ENCODE measurements at places on chromosomes 12 and 14. TPM values are rescaled to one million over a fixed set of nuclear protein-coding genes. Genes with fewer than 3 reads are reported as not detected.

Gene LALBA
- total RNA-seq = not detected

Gene MAP3K9
- under 0.01 TPM for total RNA-seq

Gene DDN
- under 0.01 TPM for total RNA-seq

Gene TSPAN19
- total RNA-seq = not detected

Gene DNAJC22
- total RNA-seq = 2.6 TPM

Gene PFKM
- total RNA-seq = 54.4 TPM

Gene FAR2
- 5.6 TPM for total RNA-seq

Gene IFNG-AS1
- total RNA-seq = not detected

Gene IRF2BPL
- total RNA-seq = 40.2 TPM

Gene MIA2
- total RNA-seq = 14.5 TPM

Gene FOXN4
- total RNA-seq = not detected

Gene NOVA1
- total RNA-seq = 1.9 TPM

Gene APOF
- not detected for total RNA-seq

Gene HHIPL1
- total RNA-seq = 3.9 TPM

Gene PTPN6
- not detected for total RNA-seq

Gene HOTAIR
- total RNA-seq = 3.2 TPM

Gene TDRD9
- total RNA-seq = 0.32 TPM

Gene NCAPD2
- total RNA-seq = 52.7 TPM

Gene RND1
- total RNA-seq = not detected

Gene CLEC14A
- 2.3 TPM for total RNA-seq

Gene SLCO1C1
- 0.32 TPM for total RNA-seq

Gene KRT73
- not detected for total RNA-seq

Gene WSCD2
- under 0.01 TPM for total RNA-seq

Gene CEP170B
- 19.4 TPM for total RNA-seq

Gene SMOC1
- not detected for total RNA-seq

Gene EML5
- total RNA-seq = 0.86 TPM

Gene USP44
- total RNA-seq = 5.2 TPM

Gene A2ML1
- not detected for total RNA-seq

Gene WNT1
- not detected for total RNA-seq

Gene PLXNC1
- total RNA-seq = 0.97 TPM

Gene SIX4
- 8.7 TPM for total RNA-seq

Gene RPL36AL
- 175 TPM for total RNA-seq

Gene LUM
- total RNA-seq = 603 TPM

Gene LGR5
- total RNA-seq = not detected

Gene RERG
- 0.64 TPM for total RNA-seq

Gene FANCM
- 7.4 TPM for total RNA-seq

Gene SMIM10L1
- total RNA-seq = 7.4 TPM
